Activated naive CD8-positive, alpha-beta T cell treated with anti-CD3 and anti-CD28 coated beads for 36 hours (primary cell): ENCODE measurements at places on chromosomes 1 and 21. TPM values are rescaled to one million over a fixed set of nuclear protein-coding genes. Genes with fewer than 3 reads are reported as not detected.

The ARID1A gene
- 78.4 TPM for total RNA-seq

GRCh38 chr1:228956864-228957263 lies 221.6 kb downstream of the RHOU start:
- no peak for DNase-seq

DNA sequence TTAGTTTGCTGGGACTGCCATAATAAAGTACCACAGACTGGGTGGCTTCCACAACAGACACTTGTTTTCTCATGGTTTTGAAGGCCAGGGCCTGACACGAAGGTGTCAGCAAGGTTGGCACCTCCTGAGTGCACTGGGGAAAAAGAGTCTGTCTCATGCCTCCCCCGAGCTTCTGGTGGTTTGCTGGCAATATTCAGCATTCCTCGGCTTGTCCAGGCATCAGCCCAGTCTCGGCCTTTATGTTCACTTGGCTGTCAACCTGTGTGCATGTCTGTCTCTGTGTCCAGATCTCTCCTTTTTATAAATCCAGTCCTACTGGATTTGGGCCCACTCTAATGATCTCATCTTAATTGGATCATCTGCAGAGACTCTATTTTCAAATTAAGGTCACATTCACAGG lies 72.6 kb downstream of the DOP1B start:
- DNase-seq = no peak

DNA sequence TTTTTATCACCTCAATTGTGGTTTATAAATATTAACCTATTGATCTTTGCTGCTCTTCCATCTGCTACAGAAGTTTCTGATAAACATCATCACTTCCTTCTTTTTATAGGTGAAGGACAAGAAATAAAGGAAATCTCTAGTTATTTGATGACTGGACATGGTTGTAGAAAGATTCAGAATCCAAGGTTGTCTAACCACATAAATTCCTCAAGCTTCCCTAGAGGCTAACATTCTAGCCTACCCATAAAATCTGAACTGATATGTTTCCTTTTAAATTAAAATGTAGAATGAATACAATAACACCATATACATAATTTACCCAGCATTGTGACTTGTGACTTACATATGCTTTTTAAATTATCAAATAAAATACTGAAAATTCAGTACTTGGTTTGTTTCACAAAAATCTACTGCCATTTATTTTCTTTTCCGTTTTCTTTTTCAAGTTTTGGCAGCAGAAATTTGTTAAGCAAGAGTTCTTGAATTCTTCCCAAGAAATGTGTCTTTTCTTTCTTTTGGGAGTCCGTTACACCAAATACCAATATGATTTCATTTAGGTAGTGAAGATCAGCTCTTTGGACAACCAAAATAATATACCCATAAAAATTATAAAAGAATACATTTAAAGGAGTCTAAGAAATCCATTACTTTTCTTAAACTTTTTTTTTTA lies 513.2 kb upstream of the ADGRL2 start:
- DNase-seq = no peak

- no peak for DNase-seq
Measured at GRCh38 chr1:63101336-63101735, 221.0 kb upstream of the FOXD3 start.

The TTC34 gene
- total RNA-seq = 0.58 TPM

The CSMD2 gene
- total RNA-seq = not detected

DNA sequence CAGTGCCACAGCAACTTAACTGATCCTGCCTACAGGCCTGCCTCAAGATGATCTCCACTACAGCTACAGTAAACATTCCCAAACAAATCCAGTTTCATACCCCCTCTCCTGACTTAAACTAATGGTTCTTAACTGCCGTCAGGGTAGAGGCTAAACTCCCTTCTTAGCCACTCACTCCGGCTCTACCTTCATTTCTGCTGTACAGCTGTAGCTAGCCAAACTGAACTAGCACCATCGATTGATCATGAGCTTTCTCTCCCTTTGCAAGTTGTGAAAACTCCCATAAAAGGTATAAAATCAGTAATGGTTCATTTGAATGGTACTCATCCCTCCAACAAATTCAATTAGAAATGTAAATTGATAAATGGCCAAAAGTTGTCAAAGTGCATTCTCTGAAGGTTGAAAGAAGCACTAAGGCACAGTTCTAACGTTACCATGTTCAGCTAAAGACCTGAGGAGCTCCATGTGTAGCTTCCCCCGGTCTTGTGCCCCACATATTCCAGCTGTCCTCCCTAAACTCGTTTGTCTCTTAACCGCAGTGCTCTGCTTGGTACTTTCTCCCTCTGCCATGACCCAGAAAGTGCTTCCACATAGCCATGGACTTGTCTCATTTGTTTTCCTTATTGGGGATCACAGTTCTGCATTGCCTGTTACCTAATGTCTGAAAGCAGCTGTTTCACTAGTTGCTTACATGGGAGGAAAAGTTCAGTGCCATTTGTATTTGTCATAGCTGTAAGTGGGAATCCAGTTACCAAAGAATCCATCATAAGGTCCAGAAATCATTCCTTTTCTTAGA lies 49.8 kb downstream of the DHX9 start:
- DNase-seq = no peak

The GBP3 gene
- 10.2 TPM for total RNA-seq

DNA sequence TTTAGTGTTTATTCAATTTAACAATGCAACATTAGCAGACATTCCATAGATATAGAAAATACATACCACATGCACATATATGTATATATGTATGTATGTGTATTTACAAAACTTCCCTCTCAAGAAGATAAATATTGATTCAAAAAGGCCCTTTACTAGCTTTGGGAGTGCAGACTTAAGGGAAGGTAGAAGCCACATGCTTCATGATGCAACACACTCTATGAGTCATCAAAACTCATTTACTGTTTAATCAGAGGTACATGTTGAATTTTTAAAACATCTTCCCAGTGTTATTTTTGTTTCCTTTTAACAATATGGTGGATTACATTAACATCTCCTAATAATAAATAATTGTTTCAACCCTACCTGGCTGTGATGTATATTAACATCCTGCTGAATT lies 61.4 kb upstream of the KIRREL1 start:
- no peak for DNase-seq

The C1orf141 gene
- total RNA-seq = not detected

GRCh38 chr1:21640653-21641052 lies 28.5 kb downstream of the RAP1GAP start:
- DNase-seq = no peak

DNA sequence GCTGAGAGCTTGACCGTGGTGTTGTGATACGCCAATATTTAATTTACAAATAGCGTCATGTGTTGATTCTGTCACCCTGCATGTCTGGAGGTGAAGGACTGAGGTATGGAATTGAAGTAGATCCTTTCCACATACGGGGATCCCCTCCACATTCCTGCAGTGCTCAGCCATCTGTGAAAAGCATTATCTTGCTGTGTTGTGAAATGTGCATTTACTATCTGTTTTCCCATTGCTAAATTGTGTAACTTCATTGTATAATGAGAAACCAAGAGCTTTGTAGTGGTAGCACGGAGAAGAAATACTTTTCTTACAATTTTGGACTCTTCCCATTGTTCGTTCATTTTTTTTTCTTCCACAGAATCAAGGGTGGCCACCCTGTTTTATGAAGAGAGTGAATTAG lies 577.3 kb upstream of the ZP4 start:
- DNase-seq = no peak

The USP1 gene
- total RNA-seq = 108 TPM

- no peak for DNase-seq
Measured at GRCh38 chr1:115452600-115453329, 114.7 kb upstream of the NGF start.

The VSIG8 gene
- total RNA-seq = not detected

- DNase-seq = no peak
Measured at GRCh38 chr1:198649232-198649967, 10.6 kb downstream of the PTPRC start.

The CD84 gene
- total RNA-seq = 13.7 TPM

DNA sequence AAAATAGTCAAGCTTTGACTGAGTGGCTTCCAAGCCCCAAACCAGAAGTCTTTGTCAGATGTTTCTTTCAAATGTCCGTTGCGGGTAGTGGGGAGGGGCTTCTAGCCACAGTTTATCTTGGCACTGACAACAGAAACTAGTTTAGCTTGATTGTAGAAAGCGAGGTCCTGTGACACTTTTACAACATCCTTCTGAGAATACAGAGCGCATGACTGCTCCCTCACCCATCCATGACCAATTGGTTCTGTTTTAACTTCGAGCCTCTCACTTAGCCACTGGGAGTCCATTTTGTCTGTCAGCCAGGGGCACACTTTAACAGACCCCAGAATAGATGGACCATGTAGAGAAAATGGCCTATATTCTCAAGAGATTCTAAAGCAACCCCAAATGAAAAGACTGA lies 199.2 kb upstream of the ST6GALNAC5 start:
- DNase-seq = no peak

The ACTN2 gene
- total RNA-seq = 0.38 TPM

DNA sequence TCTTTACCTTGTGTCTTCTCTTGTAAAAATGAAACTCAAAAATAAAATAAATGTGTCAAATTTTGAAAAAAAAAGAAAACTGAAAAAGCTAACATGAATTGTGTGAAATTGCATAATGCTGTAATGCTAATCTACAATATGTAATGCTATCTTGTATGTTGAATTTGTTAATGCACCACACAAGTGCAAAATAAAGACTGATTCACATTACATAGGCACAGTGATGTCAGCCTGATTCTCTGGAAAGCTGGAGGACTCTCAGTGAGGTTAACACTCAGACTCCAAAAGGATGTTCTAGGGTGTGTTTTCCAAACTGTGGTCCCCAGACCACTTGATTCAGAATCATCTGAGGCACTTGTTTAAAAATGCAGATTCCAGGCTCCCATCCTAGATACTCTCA lies 25.6 kb downstream of the SYT11 start:
- DNase-seq = no peak

GRCh38 chr1:93581917-93582850 lies 99.5 kb downstream of the BCAR3 start:
- no peak for DNase-seq

DNA sequence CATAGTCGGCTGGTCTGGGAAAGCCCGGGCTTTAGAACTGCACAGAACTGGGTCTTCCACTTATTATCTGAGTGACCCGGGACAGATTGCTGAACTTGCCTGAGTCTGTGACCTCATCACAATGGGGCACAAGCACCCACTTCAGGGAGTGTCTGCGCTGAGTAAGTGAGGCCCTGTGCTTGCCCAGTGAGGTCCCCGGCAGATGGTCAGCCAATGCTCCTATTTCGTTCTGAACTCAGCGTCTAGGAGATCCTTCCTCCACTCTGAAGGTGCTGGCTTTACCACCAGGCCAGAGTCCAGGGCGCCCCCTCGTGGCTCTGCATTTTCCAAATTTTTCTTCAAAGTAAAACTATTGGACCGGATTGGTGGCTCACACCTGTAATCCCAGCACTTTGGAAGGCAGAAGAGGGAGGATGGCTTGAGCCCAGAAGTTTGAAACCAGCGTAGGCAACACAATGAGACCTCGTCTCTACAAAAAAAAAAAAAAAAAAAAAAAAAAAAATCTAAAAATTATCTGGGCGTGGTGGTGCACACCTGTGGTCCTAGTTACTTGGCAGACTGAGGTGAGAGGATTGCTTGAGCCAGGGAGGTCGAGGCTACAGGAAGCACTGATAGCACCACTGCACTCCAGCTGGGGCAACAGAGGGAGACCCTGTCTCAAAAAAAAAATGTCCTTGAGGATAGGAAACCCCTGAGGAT lies 61.7 kb downstream of the FCRL5 start:
- peak; percentile 43 for DNase-seq

DNA sequence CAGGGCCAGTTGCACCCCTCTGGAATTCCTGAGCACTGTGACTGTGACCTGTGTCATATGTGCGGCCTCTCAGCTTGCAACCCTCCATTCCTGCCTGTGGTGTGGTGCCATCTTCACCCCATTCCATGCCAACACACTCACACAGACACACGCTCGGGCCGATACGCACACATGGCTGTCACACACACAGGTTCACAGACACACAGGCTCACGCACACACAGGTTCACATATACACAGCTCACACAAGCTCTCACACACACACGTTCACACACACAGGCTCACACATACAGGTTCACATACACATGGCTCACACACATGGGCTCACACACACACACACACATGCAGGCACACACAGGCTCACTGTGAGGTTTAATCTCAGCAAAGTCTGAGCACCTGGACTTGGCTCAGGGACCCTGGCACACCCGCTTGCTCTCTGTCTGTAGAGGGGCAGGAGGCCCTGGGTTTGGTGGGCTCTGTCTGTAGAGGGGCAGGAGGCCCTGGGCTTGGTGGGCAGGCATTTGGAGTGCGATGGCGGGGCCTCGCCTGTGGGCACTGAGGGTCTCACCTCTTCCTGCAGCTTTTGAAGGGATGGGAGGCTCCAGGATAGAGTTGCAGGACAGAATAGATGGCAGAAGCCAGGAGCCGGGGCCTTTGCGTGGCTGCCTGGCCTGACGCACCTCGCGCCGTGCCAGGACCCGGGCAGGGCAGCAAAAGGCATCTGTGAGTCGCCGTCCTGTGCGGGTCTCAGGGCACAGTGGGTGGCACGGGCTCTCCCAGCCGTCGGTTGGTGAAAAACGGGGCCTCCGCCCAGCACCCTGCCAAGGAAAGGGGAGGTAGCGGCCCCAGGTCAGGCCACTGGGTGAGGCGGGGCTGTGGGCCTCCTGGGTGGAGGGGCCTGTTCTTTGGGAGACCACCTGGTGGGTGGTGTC lies 17.1 kb downstream of the COL18A1 start:
- DNase-seq = no peak

- DNase-seq = peak; percentile 89
Measured at GRCh38 chr1:21293537-21294265, 3.4 kb upstream of the ECE1 start.

DNA sequence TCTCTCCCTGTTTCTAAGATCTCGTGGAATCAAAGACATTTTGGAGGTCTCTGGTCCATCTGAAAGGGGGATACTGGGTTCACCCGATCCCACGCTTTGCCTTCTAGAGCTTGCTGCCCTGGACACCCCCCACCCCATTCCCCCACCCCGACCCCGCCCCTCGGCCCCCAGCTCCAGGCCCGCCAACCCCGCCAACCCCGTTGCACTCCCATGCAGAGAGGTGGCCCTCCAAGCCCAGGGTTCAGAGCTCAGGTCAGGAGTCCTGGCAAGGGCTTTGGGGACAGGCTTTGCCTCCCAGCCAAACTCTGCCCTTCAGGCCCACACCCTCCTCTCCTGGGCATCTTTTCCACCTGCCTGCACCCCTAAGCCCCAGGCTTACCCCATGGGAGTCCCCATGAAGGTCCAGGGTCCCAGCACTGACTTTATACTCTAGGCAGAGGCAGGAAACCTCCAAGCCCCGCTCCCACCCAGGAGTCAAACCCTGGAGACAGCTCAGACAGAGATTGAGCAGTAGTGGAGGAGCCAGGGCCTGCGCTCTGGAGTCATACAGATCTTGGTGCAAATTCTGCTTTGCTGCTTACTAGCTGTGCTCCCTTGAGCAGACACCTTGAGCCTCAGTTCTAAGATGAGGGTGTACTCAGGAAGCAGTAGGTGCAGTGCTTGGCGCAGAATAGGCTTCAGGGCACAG lies 155.9 kb downstream of the FOXD2 start:
- no peak for DNase-seq

The SYT11 gene
- total RNA-seq = 12.8 TPM

DNA sequence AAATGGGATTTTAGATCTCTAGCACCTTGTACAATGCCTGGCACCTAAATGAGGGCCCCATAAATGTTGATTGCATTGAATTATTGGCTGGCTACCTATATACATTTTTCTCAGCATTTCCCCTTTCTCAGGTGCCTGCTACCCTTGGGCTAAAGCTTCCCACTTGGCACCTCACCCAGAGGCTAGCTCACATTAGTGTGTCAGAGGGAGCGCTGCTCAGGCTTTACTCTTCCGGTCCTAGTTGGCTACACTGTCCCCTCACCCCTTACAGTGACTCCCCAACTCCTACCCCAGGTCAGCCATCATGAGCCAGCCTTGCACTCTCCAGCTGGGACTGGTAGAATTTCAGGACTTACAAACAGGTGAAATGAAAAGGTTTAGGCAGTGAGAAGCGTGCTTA lies 9.5 kb downstream of the TRAF5 start:
- DNase-seq = no peak
